MCF 10A (cell line): ENCODE measurements at places on chromosomes 6 and 20. TPM values are rescaled to one million over a fixed set of nuclear protein-coding genes. Genes with fewer than 3 reads are reported as not detected.
A peak's percentile ranks its signal among the peaks of the same experiment; 100 is the strongest.

Gene OPRM1
- total RNA-seq = not detected in 2 replicates

Gene IL20RA
- 0.23 and 0.37 TPM in 2 replicates for total RNA-seq

Gene LRP11
- total RNA-seq = 38.1 and 46.1 TPM in 2 replicates

Gene OR2B6
- total RNA-seq = not detected in 2 replicates

- H3K4me3 ChIP-seq = no peak overlapping the region
- no peak overlapping the region for H3K27ac ChIP-seq
- no peaks in the 10 kb centered on the region for H3K27me3 ChIP-seq
- H3K4me1 ChIP-seq = peaks cover 14% of the 10 kb centered on the region
These were observed 11.3 kb upstream of the RBM24 start for GRCh38 chr6:17269840-17270239.

Gene MDFI
- 39.1 and 59.1 TPM in 2 replicates for total RNA-seq

Gene NPEPL1
- total RNA-seq = 23.4 and 25.8 TPM in 2 replicates

Gene ACTL10
- total RNA-seq = 1.7 and 3.2 TPM in 2 replicates

DNA sequence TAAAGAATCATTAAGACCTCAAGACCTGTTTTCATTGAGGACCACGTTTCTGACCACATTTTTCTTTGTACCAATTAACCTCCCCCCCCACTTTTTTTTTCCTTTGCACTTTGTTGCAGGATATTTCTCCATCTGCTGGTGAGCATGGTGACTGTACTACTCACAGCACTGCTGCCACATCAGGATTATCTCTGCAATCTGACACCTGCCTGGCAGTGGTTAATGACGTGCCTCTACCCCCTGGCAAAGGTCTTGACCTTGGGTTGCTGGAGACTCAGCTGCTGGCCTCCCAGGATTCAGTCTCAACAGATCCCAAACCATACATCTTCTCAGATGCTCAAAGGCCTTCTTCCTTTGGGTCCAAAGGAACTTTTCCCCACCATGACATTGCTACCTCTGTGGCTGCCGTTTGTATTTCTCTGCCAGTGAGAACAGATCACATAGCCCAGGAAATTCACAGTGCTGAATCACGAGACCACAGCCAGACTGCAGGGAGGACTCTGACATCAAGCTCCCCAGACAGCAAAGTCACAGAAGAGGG is 46.6 kb upstream of the EDN3 start:
- H3K36me3 ChIP-seq = peaks cover 6% of the 10 kb centered on the region
- peaks cover 98% of the 10 kb centered on the region for H3K27me3 ChIP-seq
- H3K4me3 ChIP-seq = no peak overlapping the region
- no peak overlapping the region for H3K27ac ChIP-seq
- no peaks in the 10 kb centered on the region for H3K4me1 ChIP-seq
- peak; percentile 11 for DNase-seq

DNA sequence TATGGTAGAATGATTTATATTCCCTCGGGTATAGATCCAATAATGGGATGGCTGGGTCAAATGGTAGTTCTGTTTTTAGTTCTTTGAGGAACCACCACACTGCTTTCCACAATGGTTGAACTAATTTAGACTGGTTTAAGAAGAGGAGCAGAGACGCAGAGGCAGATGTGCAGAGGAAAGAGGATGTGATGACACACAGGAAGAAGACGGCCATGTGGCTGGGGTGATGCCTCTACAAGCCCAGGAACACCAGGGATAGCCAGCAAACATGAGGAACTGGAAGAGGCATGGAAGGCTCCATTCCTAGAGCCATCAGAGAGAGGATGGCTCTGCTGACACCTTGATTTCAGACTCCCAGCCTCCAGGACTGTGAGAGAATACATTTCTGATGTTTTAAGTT is 218.3 kb upstream of the DTNBP1 start:
- H3K27me3 ChIP-seq = no peaks in the 10 kb centered on the region
- DNase-seq = no peak
- H3K4me3 ChIP-seq = no peak overlapping the region
- peaks cover 22% of the 10 kb centered on the region for H3K4me1 ChIP-seq
- no peaks in the 10 kb centered on the region for H3K36me3 ChIP-seq

- H3K4me1 ChIP-seq = no peaks in the 10 kb centered on the region
- H3K27ac ChIP-seq = no peak overlapping the region
These were observed 309.0 kb upstream of the JARID2 start for GRCh38 chr6:14936861-14937260.

GRCh38 chr6:97059473-97059872 is 134.9 kb downstream of the KLHL32 start:
- H3K27me3 ChIP-seq = peaks cover 97% of the 10 kb centered on the region
- H3K36me3 ChIP-seq = no peaks in the 10 kb centered on the region
- DNase-seq = peak; percentile 27
- H3K4me3 ChIP-seq = no peak overlapping the region
- H3K27ac ChIP-seq = no peak overlapping the region

DNA sequence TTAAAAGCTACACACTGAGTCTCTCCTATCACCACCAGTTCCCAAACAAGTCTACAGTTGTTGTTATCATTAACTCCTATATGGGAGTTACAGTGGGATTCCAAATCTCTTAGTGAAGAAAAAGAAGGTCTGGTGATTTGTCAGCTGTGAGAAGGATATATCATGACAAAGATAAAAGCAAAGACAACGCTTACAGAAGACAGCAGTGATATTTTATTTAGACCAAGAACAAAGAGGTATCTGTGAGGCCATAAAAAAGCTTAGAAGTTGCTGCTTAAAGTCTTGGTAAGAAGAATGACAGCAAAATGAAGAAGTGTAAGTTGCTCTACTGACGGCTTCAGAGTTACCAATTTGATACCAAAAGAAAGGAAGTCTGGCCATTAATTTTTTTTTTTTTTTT is 47.2 kb downstream of the CHD6 start:
- DNase-seq = no peak
- H3K36me3 ChIP-seq = peaks cover 12% of the 10 kb centered on the region
- H3K27me3 ChIP-seq = no peaks in the 10 kb centered on the region
- no peaks in the 10 kb centered on the region for H3K4me1 ChIP-seq

DNA sequence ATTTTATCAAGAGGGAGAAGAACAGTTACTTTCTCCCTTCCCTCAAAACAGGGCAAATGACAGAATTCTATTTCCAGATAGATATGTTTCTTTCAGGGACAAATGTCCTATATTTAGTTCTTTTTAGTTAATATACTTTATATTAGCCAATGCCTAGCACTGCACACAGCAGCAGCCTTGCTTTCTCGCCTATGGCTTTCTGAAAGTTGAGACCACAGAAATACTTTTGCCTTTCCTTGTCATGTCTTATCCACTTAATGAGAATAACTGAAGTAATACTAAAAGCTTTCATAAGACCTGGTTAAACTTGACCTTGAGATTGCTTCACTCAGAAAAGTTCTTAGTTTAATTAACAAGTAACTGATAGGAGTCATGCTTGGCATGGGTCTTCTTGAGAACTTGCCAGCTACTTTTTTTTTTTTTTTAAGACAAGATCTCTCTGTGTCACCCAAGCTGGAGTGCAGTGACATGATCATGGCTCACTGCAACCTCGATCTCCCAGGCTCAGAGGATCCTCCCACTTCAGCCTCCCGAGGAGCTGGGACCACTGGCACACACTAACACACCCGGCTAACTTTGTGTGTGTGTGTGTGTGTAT is 159.3 kb downstream of the CDKAL1 start:
- peaks cover 6% of the 10 kb centered on the region for H3K4me1 ChIP-seq
- no peak overlapping the region for H3K27ac ChIP-seq
- H3K27me3 ChIP-seq = no peaks in the 10 kb centered on the region
- peak; percentile 29 for DNase-seq

DNA sequence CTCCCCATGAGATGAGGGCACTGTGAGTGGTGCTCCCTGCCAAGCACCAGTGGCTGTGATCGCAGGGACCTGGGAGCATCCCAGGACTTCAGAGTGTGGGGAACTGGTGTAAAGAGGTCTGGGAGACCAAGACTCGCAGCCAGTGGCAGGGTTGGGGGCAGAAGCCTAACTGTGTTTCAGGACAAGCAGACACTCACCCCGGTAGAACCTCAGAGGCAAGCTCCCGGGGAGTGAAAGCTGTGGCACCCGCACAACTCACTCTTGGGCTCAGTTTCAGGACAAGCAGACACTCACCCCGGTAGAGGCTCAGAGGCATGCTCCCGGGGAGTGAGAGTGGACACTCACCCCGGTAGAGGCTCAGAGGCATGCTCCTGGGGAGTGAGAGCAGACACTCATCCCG is 112.8 kb downstream of the ASXL1 start:
- H3K4me1 ChIP-seq = peaks cover 9% of the 10 kb centered on the region
- no peak overlapping the region for H3K27ac ChIP-seq
- no peaks in the 10 kb centered on the region for H3K27me3 ChIP-seq
- H3K4me3 ChIP-seq = no peak overlapping the region
- no peaks in the 10 kb centered on the region for H3K36me3 ChIP-seq
- no peak for DNase-seq

GRCh38 chr20:31821427-31821826 is 2.3 kb downstream of the MYLK2 start:
- DNase-seq = no peak
- H3K27me3 ChIP-seq = no peaks in the 10 kb centered on the region
- H3K36me3 ChIP-seq = no peaks in the 10 kb centered on the region
- no peak overlapping the region for H3K4me3 ChIP-seq

GRCh38 chr20:145877-146276 is 3.5 kb downstream of the DEFB126 start:
- no peak overlapping the region for H3K4me3 ChIP-seq
- no peak for DNase-seq
- H3K27ac ChIP-seq = no peak overlapping the region
- H3K36me3 ChIP-seq = no peaks in the 10 kb centered on the region
- no peaks in the 10 kb centered on the region for H3K4me1 ChIP-seq

- peaks cover 20% of the 10 kb centered on the region for H3K27me3 ChIP-seq
- peaks cover 12% of the 10 kb centered on the region for H3K4me1 ChIP-seq
- peak; percentile 82 for DNase-seq
- H3K4me3 ChIP-seq = peak within 1 kb of the TSS; percentile 99
These were observed at the start of gene ZKSCAN3 for GRCh38 chr6:28349892-28350737. Gene ZKSCAN3, plus strand, starts transcription at chr6:28349947. Its CDS starts 9,640 bp downstream, at chr6:28359587.

Gene TAAR8
- not detected in 2 replicates for total RNA-seq

DNA sequence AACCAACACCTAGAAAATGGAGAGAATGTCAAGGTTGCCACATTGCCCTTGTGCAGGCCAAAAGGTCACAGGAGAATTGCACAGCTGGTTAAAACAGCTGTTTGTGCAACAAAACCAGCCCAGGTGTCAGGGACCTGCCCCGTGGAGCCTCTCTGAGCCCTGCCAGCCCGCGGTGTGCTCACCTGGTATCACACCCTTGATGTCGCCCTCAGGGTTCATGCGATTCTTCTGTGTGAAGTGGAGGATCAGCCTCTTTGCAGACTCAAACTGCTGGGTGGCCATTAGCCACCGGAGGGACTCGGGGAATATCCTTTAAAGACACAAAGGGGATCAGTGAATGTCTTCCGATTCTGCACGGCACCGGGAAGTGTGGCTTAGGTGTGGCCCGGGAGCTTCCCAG is 39.2 kb downstream of the PSMG4 start:
- H3K4me3 ChIP-seq = no peak overlapping the region
- H3K27me3 ChIP-seq = no peaks in the 10 kb centered on the region
- no peak for DNase-seq

Gene TFAP2D
- not detected in 2 replicates for total RNA-seq

DNA sequence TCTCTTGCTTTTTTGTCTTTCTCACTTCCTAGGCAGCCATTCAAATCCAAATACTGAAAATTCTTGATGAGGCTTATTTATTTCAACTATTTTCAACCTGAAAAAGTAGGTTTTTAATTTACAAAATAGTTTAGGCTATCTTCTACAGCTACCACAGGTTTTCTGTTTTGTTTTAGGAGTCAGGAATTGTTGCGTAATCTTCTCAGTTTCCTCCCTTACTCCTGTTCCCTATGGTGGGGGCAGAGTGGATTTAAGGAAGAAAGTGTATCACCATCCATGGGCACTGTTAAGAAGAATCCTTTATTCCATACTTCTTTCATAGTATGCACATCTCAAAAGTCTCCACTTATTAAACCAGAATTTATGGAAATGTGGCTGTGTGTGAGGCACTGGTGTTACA is 182.4 kb downstream of the KHDC1L start:
- no peak overlapping the region for H3K4me3 ChIP-seq
- H3K27ac ChIP-seq = no peak overlapping the region
- peak; percentile 7 for DNase-seq
- H3K27me3 ChIP-seq = no peaks in the 10 kb centered on the region

- H3K4me1 ChIP-seq = peaks cover 7% of the 10 kb centered on the region
- peak overlapping the region; percentile 63 for H3K27ac ChIP-seq
- no peaks in the 10 kb centered on the region for H3K27me3 ChIP-seq
- DNase-seq = no peak
- peak overlapping the region; percentile 94 for H3K4me3 ChIP-seq
These were observed 115.4 kb upstream of the BTN3A2 start for GRCh38 chr6:26249707-26249956.

Gene GUCA1A
- not detected in 2 replicates for total RNA-seq

- no peak overlapping the region for H3K4me3 ChIP-seq
- no peaks in the 10 kb centered on the region for H3K4me1 ChIP-seq
- DNase-seq = peak; percentile 24
- no peaks in the 10 kb centered on the region for H3K36me3 ChIP-seq
- H3K27ac ChIP-seq = no peak overlapping the region
These were observed 74.8 kb downstream of the GCNT2 start for GRCh38 chr6:10595731-10596664.

GRCh38 chr20:35014537-35014936 is 58.9 kb downstream of the MYH7B start:
- H3K4me1 ChIP-seq = no peaks in the 10 kb centered on the region
- H3K27ac ChIP-seq = no peak overlapping the region
- H3K36me3 ChIP-seq = peaks cover 71% of the 10 kb centered on the region
- H3K4me3 ChIP-seq = no peak overlapping the region
- no peak for DNase-seq

- H3K27ac ChIP-seq = no peak overlapping the region
- DNase-seq = no peak
- H3K36me3 ChIP-seq = no peaks in the 10 kb centered on the region
- no peak overlapping the region for H3K4me3 ChIP-seq
These were observed 185.3 kb downstream of the ADAT2 start for GRCh38 chr6:143264986-143265764.

Gene MEI4
- not detected in 2 replicates for total RNA-seq

DNA sequence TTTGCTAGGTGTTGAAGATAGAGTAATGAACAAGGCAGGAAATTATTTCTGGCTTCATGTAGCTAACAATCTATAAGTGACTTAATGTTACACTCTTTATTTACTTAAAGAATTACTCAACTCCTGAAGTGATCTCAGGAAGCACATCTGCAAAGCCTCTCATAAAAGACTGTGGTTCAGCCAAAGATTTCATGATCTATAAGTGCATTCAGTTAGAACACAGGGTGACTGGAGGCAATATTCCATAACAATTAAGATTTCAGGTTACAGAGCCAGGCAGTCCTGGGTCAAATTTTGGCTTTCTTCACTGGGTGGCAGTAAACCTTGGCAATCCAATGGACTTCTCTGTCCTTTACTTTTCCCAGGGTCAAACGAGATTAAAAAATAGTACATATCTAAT is 204.0 kb downstream of the TPBG start:
- DNase-seq = peak; percentile 27
- H3K4me3 ChIP-seq = no peak overlapping the region
- H3K4me1 ChIP-seq = no peaks in the 10 kb centered on the region

Gene SLC22A3
- 0.09 and 0.20 TPM in 2 replicates for total RNA-seq

GRCh38 chr6:19988555-19988954 is 151.4 kb downstream of the ID4 start:
- peaks cover 2% of the 10 kb centered on the region for H3K27me3 ChIP-seq
- H3K4me1 ChIP-seq = no peaks in the 10 kb centered on the region
- no peak overlapping the region for H3K4me3 ChIP-seq
- H3K27ac ChIP-seq = no peak overlapping the region
- peak; percentile 51 for DNase-seq
- no peaks in the 10 kb centered on the region for H3K36me3 ChIP-seq

Gene FGD2
- not detected in 2 replicates for total RNA-seq

Gene SAMD3
- total RNA-seq = not detected in 2 replicates

Gene FITM2
- total RNA-seq = 7.2 and 8.1 TPM in 2 replicates

Gene STMND1
- not detected in 2 replicates for total RNA-seq

- H3K4me3 ChIP-seq = peak overlapping the region; percentile 73
- H3K27ac ChIP-seq = peak overlapping the region; percentile 100
- H3K4me1 ChIP-seq = peaks cover 41% of the 10 kb centered on the region
These were observed 502.2 kb upstream of the JARID2 start for GRCh38 chr6:14743474-14744211.

Gene ADGRF4
- 1.2 and 4.0 TPM in 2 replicates for total RNA-seq
